Left renal pelvis (tissue), 4 donors: ENCODE measurements at places on chromosomes 6 and 20.

- no peak for DNase-seq
Observed at GRCh38 chr20:50342638-50343102, 152.0 kb downstream of the CEBPB start.

DNA sequence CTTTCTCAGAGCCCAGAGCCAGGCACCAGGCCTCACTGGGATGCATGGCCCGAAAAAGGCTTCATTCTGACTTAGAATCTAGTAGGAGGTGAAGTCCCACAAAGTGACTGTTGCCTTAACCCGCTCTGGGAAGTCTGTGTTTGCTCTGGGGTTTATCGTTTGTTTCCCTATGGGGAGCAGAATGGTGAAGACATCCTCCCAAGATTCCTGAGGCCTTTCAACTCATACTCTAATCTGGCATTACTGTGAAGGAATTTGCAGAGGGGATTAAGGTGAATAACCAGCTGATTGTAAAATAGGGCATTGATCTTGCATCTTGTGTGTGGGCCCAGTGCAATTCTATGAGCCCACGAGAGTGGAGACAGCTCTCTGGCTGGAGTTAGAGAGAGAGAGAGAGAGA lies 67.8 kb downstream of the CDH26 start:
- no peak for DNase-seq

GRCh38 chr20:60024245-60024644 lies 66.0 kb downstream of the CDH26 start:
- no peak for DNase-seq

- DNase-seq = no peak
Observed at GRCh38 chr6:41463062-41463930, 82.9 kb upstream of the FOXP4 start.

GRCh38 chr20:63682384-63683139 lies 13.9 kb upstream of the TNFRSF6B start:
- DNase-seq = no peak

DNA sequence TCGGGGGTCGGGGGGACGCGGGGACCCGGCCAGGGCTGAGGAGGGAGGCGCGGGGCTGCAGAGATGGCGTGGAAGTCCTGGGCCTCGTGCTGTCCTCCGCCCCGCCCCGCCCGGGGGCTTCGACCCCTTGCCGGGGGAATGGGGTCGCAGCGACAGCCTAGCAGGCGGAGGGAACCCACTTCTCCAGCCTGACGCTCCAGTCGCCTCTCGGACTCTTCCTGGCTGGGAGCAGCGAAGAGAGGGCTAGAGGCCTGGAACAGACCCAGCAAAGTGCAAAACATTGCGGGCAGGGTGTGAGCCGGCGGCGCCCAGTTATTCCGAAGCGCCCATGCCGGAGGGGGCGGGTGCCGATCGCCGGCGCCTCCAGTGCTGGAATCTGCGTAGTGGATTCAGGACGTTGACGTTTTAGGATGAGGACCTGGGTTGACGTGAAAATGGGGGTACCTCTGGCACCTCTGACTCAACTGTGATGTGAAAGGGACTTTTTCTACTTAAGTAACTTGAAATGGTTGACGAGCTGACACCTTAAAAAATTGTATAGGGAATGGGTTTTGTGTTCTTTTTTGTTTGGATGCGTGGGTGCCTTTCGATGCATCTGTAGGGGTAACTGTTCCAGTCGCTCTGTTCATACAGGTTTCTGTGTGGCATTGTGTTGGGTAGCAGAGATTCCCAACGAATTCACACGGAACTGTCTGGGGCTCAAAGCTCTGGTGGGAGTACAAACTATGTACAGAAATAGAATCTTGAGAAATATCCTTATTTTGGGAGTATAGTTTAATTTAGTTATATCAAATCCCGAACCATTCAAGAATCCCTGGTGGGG lies 1.4 kb downstream of the SLC35F1 start:
- DNase-seq = no peak

GRCh38 chr6:150636808-150637207 lies 37.1 kb downstream of the PLEKHG1 start:
- DNase-seq = no peak

GRCh38 chr6:50720623-50721022 lies 7.3 kb downstream of the TFAP2D start:
- DNase-seq = peak; percentile 25

DNA sequence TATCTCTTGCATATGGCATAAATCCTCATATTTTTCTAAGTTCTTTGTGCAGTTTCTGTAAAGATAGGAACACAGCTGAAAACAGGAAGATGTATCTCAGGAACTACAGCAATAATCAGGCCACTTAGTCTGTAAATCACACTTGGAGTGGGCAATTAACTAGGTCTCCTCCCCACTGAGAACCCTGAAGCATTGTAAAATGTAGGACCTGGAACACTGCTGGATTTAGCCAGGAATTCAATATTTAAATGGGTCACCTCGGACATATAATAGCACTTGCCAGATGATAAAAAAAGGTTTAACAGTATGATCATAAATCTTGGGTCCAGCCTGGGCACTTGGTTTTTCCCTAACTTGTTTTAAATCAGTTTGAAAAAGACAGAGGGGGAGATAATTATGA lies 155.0 kb downstream of the GRM1 start:
- no peak for DNase-seq

- DNase-seq = no peak
Observed at GRCh38 chr6:22042706-22043105, 254.1 kb downstream of the PRL start.

DNA sequence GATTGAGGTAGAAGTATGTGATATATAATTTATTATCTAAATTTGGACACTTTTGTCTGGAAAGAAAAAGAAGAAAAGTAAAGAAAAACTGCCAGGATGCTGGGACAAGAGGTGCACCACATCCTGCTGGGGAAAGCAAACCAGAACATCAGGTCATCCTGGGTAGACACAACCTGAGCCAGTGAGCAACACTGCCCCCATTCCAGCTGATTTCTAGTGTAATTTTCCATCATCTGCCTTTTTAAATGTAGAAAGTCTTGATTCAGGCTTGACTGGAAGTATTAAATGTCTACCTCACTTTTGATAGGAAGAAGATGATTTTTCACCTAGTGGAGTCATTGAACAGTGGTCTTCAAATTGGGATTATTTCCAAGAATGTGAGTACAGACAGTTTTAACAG lies 1164.5 kb upstream of the CITED2 start:
- DNase-seq = no peak

- DNase-seq = no peak
Observed at GRCh38 chr6:40409716-40410397, 177.3 kb downstream of the LRFN2 start.

DNA sequence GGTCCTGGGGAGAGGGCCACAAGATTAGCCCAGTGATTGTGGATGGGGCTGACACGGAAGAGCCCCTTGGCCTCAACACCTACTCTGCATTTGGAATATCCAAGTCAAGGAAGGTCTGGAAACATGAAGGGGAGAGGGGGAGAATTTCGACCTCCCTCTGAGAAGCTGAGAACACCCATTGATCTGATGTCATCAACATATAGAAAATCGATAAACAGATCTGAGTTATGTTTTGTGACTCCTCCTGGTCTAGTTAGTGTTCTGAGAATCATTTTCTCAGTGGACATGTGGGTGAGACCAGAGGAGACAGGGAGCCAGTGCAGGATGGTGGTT lies 108.0 kb downstream of the SLC22A3 start:
- no peak for DNase-seq

GRCh38 chr6:41132254-41132653 lies 21.9 kb downstream of the TREML1 start:
- no peak for DNase-seq

GRCh38 chr20:5211803-5212714 lies 85.3 kb downstream of the CDS2 start:
- DNase-seq = no peak

DNA sequence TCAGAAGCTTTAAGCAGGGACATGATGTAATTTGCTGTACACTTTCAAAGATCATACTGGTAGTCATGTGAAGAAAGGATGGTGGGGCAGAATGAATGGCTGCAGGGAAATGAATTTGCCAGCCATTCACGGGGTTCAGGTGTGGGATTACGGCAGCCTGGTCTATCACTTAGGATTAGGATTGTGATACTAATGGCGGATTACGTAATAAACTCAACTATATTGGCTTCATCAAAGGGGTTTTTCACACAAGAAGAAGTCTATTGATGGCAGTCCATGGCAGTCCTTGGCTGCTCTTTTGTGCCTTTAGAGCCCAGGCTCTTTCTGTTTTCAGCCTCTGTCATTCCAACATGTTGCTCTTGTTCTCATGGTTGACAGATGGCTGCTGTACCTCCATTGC lies 12.6 kb upstream of the EEF1E1 start:
- no peak for DNase-seq

DNA sequence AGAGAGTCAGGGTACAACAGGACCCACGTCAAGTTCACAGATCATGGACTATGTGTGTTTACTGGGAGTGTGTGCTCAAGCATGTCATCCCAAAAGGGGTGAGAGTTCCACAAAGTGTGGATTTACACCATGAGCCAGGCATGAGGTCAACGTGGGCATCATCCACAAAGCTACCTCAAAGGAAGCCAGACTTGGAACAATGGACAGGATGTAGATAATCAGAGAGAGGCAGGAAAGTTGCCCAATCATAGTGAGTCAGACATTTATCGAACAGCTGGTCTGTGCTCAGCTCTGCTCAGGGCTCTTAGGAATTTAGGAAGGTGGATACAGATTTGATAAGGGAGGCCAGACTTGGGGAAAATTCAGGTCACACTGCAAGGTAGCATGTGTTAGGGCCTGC lies 317.2 kb upstream of the CDYL start:
- DNase-seq = no peak

GRCh38 chr20:14415467-14415866 lies 78.1 kb upstream of the FLRT3 start:
- DNase-seq = no peak

DNA sequence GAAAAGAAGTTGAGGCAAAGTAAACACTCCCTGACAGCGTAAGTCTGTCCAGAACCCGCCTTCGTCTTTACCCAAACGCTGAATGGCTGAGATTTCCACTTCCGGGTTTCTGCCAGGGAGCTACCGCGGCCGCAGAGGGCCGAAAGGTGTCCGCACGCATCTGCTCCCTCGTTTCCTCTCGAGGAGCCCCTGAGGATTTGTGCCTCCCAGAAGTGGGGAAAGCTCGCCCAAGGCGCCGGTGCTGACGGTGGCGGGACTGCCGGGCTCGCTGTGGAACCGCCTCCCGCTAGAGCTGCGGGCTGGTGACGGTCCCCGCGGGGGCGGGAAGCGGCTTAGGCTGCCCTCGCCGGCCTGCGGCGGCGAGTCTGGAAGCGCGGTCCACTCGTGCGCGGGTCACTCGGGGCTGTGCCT lies 1760.2 kb upstream of the DEFB115 start:
- DNase-seq = no peak

DNA sequence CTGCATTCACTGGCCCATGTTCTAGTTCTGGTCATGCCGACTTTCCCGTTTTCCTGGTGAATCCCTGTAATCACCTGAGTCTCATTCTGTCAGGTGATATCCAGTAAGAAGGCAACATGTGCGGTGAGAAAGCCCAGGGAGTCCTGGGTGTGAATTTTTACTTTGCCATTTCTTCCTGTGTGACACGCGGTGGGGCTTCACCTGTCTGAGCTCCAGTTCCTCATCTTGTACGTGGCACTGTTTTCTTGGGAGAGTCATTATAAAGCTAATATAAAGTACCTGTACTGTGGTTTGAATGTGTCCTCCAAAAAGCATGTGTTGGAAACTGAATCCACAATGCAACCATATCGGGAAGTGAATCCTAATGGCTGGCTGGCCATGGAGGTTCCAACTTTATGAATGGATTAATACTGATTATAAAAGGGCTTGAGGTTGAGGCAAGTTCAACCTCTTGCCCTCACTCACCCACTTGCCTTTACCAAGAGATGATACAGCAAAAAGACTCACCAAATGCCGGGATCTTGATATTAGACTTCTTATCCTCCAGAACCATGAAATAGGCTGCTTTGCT lies 5.1 kb downstream of the HLA-E start:
- DNase-seq = no peak

GRCh38 chr6:24148154-24148570 lies 22.1 kb downstream of the NRSN1 start:
- DNase-seq = no peak

DNA sequence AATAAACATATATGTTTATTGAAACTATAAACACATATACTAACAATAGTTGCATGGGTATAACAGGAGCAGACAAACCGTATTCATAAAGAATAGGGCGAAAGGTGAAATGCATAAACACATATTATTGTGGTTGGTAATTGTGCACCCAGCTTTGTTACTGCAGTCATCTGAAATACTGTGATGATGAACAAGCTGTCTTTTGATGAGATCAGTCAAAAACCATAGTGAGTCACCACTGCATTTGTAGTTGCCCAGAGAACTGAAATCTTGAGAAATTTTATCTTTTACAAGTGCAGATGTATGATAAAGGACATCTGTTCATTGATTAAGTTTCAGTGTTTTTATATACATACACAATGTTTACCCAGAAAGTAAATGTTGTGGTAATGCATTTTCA lies 133.7 kb downstream of the MYO6 start:
- DNase-seq = no peak

- no peak for DNase-seq
Observed at GRCh38 chr6:3297006-3297405, 38.3 kb downstream of the PSMG4 start.

DNA sequence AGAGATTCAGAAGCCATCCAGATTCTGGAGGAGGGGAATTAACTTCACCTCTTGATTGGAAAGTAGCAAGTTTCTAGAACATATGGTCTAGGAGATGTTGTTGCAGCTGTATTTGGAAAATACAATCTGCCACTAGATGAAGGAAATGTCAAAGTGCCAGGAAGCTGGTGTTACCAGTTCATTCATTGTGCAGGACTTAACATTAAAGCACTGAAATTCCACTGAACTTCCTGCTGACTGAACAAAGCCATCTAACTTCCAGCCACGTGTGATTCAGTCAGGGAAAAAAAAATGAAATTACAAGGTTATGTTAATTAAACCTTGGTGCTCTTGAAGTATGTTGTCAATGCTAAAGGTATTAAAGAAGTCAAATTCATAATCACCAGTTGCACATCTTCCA lies 321.5 kb upstream of the SASH1 start:
- DNase-seq = no peak

GRCh38 chr6:128204616-128205015 lies 303.8 kb upstream of the THEMIS start:
- DNase-seq = no peak

GRCh38 chr6:16413399-16413798 lies 175.0 kb downstream of the GMPR start:
- DNase-seq = no peak

GRCh38 chr6:112202639-112203341 lies 51.6 kb downstream of the LAMA4 start:
- no peak for DNase-seq

GRCh38 chr20:539848-540247 lies 3.7 kb downstream of the CSNK2A1 start:
- no peak for DNase-seq
